Tongue (tissue), 3 donors: ENCODE measurements at places on chromosomes 13 and 19. TPM values are rescaled to one million over a fixed set of nuclear protein-coding genes. Genes with fewer than 3 reads are reported as not detected.
A peak's percentile ranks its signal among the peaks of the same experiment; 100 is the strongest.

KLHL26 gene
- total RNA-seq = 6.2 TPM

CBLC gene
- total RNA-seq = 2.8 TPM

SIGLEC7 gene
- not detected for total RNA-seq

KIR3DL1 gene
- total RNA-seq = not detected

C5AR1 gene
- 1.2 TPM for total RNA-seq

CLEC17A gene
- total RNA-seq = 1.0 TPM

FFAR2 gene
- total RNA-seq = 15.6 TPM

ZNF491 gene
- total RNA-seq = 4.4 TPM

OCEL1 gene
- total RNA-seq = 5.3 TPM

GRCh38 chr13:113220141-113220598, 10.8 kb downstream of the CUL4A start:
- no peak for DNase-seq

- DNase-seq = peak; percentile 52
These were observed 116.6 kb downstream of the KL start for GRCh38 chr13:33132644-33133440.

DNA sequence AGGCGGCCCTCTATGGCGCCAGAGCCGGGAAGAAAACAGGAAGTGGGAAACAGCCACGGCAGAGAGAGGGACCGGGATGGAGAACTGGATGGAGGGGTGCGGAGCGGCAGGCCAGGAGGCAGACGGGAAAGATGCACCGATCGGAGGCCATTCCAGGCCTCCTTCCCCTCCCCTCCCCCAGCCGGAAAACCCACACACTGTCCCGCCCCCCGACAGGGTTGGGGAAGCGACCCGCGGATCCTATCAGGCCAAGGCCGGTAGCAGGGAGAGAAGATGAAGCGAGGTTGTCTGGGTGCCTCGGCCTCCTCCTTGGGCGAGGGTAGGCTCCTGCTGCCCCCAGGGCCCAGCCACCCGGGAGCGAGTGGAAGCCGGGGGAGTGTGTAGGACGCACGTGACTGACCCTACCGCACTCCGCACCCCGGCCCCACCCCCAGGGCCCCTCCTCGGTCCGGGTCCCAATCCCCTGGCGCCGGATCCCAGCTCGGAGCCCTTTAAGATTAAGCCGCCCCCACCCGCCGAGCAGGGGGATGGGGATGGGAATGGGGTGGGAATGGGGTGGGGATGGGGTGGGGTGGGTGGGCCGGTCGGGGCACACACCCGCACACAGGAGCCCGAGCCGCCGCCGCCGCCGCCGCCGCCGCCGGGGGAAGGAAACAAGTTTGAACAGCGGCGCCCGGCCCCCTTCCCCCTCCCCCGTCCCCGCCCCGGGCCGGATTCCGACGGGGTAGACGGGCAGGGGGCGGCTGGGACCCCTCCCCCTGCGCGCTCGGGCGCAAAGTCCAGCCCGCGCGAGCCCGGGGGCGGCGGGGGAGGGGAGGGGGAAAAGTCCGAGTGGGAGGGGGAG, 1.5 kb downstream of the ERF start:
- peak; percentile 88 for DNase-seq

GRCh38 chr13:99989276-99990125, 7.9 kb downstream of the ZIC2 start:
- DNase-seq = no peak

- no peak for DNase-seq
These were observed 397.6 kb downstream of the LIG4 start for GRCh38 chr13:107817647-107818287.

DNA sequence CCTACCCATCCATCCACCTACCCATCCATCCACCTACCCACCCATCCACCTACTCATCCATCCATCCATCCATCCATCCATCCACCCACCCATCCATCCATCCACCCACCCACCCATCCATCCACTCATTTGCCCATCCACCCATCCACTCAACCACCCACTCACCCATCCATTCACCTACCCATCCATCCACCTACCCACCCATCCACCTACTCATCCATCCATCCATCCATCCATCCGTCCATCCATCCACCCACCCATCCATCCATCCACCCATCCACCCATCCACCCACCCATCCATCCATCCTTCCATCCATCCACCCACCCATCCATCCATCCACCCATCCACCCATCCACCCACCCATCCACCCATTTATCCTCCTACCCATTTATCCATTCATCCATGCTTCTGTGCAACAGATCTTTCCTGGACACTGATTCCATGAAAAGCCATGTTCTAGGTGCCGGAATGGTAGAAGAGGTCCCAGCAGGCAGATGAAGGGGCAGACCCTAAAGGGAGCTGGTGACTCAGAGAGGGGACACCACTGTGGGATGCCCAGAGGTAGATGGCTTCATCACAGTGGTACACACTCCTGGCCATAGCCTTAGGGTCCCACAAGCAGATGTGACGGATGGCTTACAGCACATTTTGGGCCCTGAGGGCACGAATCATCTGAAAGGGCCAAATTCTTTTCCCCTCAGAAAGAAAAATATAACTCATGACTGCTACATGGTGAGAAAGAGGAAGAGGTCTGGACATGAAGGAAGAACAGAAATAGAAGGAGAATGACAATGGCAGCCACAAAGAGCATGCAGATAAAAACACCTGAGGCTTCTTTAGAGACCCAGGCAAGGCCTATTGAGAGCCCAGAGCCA, 76.0 kb downstream of the KCTD15 start:
- DNase-seq = no peak

GRCh38 chr13:65472336-65472735, 1757.8 kb downstream of the PCDH9 start:
- DNase-seq = no peak

DNA sequence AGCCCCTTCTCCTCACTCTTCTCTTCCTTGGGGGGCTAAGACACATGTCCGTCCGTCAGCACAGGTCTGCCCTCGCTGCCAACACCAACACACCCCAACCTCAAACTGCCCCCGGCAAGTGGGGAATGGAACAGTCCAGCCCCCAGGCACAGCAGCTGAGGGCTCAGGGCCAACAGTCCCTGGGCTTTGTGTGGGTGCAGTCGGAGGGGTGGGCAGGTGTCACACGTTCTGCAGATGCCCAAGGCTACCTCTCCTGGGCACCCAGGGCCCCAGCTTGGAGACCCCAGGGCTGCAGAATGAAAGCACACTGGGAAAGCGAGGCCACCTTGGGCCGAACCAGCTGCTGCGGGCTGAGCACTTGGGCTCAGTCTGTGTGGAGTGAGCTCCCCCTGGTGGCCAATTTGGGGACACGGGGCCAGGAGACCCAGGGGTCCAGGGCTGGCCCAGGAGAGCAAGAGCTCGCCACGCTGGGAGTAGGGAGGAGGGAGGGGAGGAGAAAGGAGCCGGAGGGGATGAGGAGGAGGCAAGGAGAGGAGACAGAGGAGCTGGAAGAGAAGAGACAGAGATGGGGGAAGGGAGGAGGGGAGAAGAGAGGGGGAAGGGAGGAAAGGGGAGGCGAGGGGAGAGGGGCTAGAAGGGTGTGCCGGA, 14.0 kb upstream of the ATP8B3 start:
- peak; percentile 89 for DNase-seq
